ENCODE measurements at places on chromosomes 4 and X. TPM values are rescaled to one million over a fixed set of nuclear protein-coding genes. Genes with fewer than 3 reads are reported as not detected.

DNA sequence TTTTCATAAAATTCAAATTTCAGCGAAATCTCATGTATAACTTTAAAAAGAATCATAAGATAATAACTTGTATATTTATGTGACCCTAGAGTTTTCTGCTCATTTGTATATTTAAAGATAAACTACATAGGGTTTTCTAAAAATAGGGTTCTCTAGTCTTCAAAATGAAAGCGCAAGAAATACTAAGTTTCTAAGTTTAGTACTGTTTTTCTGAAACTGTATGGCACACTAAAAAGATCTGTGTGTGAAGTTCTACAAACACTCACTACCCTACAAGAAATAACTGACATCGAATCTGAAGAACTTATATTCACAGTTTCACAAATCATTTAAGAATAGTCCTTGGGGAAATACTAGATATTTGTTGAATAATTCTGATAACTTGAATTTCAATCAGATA, 38.7 kb upstream of the NDST4 start:
- no peak for DNase-seq

Gene WDR17
- total RNA-seq, result 3.3 TPM

- no peak for DNase-seq
Measured at GRCh38 chr4:83536362-83537272, 709 bp downstream of the GPAT3 start.

GRCh38 chrX:49958727-49959485, 36.5 kb downstream of the CLCN5 start:
- no peak for DNase-seq

Gene SPANXN2
- not detected for total RNA-seq

GRCh38 chr4:105215609-105216313, 69.1 kb downstream of the TET2 start:
- peak; percentile 7 for DNase-seq

- no peak for DNase-seq
Measured at GRCh38 chrX:130552444-130553073, 150.8 kb downstream of the RBMX2 start.

GRCh38 chr4:108685036-108685686, 34.8 kb downstream of the OSTC start:
- peak; percentile 3 for DNase-seq

Gene KLHL34
- total RNA-seq, result not detected

GRCh38 chr4:81756973-81757372, 285.3 kb upstream of the RASGEF1B start:
- no peak for DNase-seq

Gene S100G
- total RNA-seq, result not detected

DNA sequence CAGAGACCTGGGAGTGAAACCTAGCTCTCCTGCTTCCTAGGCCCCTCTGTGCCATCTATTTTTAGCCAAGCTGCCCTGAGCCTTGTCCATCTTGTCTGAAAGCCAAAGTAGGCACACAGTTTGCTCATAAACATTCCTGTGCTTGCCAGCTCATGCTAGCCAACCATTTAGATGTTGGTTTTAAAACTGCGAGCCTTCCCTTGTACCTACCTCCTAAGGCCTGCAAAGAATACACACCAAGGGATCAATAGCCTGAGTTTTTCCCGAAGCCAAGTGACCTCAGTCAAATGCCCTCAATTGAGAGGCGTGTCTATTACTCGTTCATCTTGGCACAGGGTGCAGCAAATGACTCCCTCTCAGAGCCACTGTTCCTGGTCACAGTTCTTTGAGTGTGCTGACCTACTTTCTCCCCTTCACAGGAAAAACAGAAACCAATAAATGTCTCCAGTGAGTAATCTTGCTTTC, 48.5 kb downstream of the ZCCHC12 start:
- DNase-seq, result no peak

GRCh38 chr4:114487101-114487500, 111.5 kb upstream of the UGT8 start:
- DNase-seq, result no peak

- no peak for DNase-seq
Measured at GRCh38 chr4:153347117-153347516, 2.6 kb downstream of the MND1 start.

DNA sequence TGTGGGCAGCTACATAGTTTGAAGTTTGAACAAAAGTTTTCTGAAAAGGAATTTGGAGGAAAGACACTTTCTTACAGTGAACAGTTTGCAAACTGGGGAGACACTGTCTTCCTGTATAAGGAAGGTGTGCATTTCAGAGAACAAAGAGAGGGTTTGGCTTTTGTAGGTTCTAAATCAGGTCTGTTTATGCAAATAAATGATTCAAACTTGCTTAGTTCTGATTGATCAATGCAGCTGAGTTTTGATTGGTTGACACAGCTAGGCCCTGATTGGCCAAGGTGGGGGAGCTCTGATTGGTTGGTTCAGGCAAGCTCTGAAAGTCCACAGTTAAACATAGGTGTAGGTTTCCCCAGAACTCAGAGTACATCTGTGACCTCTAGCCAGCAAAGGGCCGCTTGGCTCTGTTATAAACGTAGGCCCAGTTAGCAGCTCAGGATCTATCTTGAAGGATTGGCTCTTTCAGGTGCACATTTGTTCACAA, 63.0 kb upstream of the ENPP6 start:
- no peak for DNase-seq

- DNase-seq, result no peak
Measured at GRCh38 chrX:103413705-103414387, 37.5 kb downstream of the BEX3 start.

GRCh38 chrX:19593690-19594089, 78.4 kb upstream of the MAP3K15 start:
- DNase-seq, result peak; percentile 44

DNA sequence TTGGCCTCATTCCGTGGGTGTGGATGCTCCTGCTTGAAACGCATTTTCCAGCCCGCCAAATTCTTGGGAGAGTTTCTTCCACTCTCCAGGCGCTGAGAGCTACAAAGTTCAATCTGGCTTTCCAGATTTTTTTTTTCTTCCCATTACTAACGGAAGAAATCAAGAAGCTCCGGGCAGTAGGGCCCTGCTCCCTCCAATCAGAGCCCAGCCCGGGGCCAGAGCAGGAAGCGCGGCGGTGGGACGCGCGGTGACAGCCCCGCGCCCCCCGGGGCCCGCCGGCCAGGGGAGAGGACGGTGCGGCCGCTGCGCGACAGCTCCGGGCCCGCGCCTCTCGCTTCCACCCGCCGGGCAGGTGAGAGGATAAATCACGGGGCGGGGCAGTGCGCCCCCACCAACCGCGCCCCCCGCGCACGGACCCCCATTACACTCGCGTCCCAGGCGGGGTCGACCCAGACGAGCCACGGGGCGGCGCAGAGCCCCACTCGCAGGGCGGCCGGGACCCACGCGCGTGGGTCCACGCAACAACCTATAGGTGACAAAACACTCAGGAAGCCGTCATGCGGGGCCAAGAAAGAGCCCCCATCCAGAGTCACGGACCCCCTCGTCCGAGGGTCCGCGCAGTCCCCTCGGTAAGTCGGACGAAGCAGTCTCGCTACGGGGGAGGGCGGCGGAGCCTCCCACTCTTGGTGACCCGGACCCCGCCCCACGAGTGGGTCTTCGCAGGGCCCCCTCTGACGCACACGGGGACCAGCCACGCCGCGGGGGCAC, 868 bp downstream of the AFAP1 start:
- no peak for DNase-seq

DNA sequence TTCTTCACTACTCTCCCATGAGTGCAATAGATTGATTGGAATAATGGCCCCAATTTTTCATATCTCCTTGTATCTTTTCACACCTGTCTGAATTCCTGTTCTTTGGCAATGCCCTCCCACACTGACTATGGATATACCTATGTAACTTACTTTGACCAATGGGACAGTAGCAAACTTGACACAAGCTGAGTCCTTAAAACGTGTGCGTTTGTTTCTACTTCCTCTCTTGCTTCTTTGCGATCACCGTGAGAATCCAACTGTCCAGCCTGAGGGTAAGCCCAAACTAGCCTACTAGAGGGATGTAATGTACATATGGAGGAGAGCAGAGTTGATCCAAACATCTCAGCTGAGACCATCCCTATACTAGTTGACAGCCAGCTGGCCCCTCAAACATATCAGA, 19.3 kb downstream of the TEC start:
- no peak for DNase-seq

DNA sequence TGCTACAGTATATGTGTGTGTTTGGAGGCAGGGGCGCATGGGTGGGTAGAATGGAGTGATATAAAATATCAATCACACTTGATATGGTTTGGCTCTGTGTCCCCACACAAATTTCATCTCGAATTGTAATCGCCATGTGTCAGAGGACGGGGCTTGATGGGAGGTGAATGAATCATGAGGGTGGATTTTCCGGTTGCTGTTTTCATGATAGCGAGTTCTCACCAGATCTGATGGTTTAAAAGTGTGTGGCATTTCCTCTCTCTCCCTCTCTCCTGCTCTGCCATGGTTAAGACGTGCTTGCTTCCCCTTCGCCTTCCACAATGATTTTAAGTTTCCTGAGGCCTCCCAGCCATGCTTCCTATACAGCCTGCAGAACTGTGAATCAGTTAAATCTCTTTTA, 14.8 kb downstream of the SOWAHB start:
- DNase-seq, result peak; percentile 53

DNA sequence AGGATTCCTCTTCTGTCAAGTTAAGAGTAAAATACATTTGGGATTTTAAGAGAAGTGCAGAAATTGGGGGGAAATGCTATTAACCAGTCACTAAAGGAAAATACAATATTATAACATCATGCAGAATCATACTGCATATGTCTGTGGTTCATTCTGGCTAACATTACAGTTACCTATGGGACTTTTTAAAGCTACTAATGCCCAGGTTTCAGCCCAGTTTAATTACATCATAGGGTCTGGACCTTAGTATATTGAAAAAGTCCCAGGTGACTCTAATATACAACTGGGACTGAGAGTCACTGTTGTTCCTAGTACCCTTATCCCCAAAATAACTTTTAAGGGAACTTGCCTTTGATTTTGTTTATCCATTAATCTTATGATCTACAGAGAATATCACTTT, 10.0 kb downstream of the ABCE1 start:
- DNase-seq, result no peak

Gene F11
- total RNA-seq, result not detected

GRCh38 chrX:146831994-146832393, 17.4 kb upstream of the CXorf51A start:
- DNase-seq, result no peak

Gene C4orf51
- total RNA-seq, result not detected

- no peak for DNase-seq
Measured at GRCh38 chrX:16566571-16566970, 83.4 kb upstream of the S100G start.

DNA sequence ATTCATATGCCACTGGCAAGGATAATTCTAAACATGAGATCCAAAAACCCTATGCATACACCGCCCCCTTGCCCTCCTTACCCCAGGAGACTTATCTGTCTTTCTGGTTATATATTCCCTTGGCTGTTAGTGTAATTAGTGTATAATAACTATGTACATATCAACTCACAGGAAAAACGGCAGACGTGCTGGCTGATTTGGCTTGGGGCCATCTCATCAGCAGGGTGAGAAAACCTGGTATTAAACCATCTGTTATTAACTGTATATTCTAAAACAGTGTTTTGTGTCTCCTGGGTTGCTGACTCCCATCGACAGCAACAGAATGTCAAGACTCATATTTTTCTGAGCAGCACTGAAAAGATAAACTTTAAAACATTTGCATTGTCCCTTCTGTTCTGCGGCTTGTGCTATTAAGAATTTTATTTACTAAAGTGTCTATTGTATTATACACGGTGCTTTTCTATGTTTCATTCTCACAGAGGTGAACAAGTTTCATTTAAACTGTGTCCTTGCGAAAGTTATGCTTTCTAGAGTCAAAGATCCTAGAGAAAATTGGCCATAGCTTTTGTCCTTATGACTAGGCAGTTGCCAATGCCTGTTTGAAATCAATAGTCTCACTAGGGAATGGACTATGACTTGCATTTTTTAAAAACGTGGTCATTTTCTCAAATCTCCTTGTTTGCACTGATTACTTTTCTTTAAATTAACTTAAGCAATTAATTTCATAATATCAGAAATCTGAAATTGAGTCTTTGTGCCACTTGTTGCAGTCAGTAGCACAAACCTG, 211.5 kb upstream of the MID1 start:
- DNase-seq, result no peak

- DNase-seq, result no peak
Measured at GRCh38 chr4:152676052-152676854, 3.5 kb downstream of the TMEM154 start.

- peak; percentile 28 for DNase-seq
Measured at GRCh38 chrX:40402831-40403533, 177.8 kb upstream of the ATP6AP2 start.

GRCh38 chr4:189088780-189089179, 851.9 kb upstream of the FRG1 start:
- no peak for DNase-seq

GRCh38 chr4:6889101-6889735, 20.4 kb upstream of the TBC1D14 start:
- no peak for DNase-seq

GRCh38 chr4:87462102-87462501, 39.7 kb downstream of the NUDT9 start:
- no peak for DNase-seq

GRCh38 chr4:186134257-186134656, 29.8 kb downstream of the FAM149A start:
- DNase-seq, result no peak

DNA sequence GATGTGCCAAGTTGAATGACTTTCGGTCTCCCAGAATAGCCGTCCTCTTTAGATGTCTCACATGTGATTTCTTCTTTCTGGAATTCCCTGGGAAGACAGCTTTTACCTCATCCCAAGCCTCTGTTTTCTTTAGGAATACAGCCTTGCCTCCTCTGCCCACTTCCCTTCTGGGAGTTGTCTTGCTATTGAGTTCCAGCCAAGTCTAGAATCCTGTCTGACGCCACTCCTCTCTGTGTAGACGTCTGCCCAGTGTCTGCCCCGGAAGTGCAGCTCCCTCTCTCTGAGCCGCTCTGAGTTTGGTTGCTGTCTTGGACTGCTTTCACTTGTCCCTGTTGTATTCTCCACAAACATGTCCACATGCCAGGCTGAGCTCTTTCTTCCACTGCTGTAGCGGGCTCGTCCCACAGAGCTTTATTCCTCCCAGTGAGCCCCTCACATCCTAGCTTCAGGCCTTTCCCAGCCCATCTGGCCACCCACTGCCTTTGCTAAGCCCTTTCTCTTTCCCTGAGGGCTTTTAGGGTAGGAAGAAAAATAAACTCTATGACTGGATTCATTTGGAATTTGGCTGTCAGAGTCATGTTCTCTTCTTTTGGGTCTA, 9.0 kb upstream of the IGFBP7 start:
- peak; percentile 89 for DNase-seq

- no peak for DNase-seq
Measured at GRCh38 chr4:41299486-41299885, 42.8 kb downstream of the UCHL1 start.

Gene GPR82
- total RNA-seq, result not detected

DNA sequence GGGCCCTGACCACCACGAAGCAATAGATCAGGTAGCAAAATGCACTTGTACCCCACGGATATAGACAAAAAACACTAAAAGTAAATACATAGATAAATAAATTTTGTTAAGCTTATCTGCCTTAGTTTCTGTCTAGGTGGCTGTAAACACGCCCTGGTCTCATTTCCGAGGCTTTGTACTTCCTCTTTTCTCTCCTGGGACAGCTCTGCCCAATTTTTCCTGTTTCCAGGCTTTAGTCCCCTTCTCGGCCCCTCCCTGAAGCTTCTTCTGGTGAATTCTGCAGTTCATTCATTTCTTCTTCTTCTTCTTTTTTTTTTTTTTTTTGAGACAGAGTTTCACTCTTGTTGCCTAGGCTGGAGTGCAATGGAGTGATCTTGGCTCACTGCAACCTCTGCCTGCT, 73.4 kb upstream of the STOX2 start:
- no peak for DNase-seq

GRCh38 chr4:174826660-174827059, 2.4 kb downstream of the GLRA3 start:
- no peak for DNase-seq

GRCh38 chr4:145766273-145766672, 86.3 kb downstream of the C4orf51 start:
- no peak for DNase-seq
